NCI-H748 treated with DMSO at 0.1 percent for 48 hours (cell line): ENCODE measurements at places on chromosomes 13 and 19.

GRCh38 chr19:4267101-4267900 lies 11.8 kb upstream of the SHD start:
- peak; percentile 11 for DNase-seq

- DNase-seq, result no peak
Observed at GRCh38 chr19:30935146-30935545, 414.1 kb downstream of the TSHZ3 start.

GRCh38 chr19:2982561-2982960 lies 5.2 kb downstream of the TLE6 start:
- no peak for DNase-seq

DNA sequence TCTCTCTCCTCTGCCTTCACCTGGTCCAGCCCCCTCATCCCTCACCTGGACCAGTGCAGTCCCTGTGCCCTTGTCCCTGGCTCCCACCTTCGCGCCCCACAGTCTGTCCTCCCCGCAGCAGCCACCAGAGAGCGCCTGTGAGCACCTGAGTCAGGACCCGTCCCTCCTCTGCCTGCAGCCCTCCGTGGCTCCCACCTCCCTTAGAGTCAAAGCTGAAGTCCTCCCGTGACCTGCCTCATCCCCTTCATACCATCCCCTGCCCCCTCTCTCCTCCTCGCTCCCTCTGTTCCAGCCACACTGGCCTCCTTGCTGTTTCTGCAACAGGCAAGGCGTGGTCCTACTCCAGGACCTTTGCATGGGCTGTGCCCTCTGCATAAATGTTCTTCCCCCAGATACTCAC lies 10.3 kb downstream of the CELF5 start:
- DNase-seq, result no peak

DNA sequence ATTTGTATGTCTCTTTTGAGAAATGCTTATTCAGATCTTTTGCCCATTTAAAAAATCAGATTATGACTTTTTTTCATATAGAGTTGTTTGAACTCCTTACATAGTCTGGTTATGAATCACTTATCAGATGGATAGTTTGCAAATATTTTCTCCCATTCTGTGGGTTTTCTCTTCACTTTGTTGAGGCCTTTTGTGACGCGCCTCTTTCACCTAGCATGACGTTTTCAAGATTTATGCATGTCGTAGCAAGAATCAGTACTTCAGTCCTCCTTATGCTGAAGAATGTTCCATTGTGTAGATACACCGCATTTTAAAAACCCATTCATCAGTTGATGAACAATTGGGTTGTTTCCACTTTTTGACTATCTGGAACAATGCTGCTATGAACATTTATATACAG lies 13.4 kb downstream of the PABPC3 start:
- no peak for DNase-seq

DNA sequence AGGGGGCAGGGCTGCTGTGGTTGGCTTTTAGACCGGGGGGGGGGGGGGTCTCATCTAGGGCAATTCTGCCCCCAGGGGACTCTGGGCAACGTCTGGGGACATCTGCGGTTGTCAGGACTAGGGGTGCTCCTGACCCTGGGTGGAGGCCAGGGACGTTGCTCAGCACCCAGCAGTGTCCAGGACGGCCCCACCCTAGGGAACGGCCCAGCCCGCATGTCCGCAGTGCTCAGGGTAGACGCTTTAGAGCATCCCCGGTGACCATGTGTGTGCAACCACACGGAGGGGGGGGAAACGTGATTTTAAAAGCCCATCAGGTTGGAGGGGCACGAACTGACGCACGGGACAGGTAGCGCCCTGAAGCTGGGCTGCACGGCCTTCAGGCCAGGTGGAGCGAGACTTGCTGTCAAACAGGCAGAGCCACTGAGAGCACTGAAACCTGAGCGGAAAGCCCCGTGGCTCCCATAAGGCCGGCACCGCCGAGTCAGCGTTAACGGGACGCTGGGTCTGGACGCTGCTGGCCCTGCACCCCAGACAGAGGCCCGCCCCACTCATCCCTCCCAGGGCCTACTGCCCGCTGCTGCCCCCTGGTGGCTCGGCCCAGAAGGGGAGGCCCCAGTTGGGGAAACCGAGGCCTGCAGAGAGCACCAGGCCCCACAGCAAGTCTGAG lies 8.3 kb downstream of the CACTIN start:
- no peak for DNase-seq

GRCh38 chr13:110105136-110105535 lies 201.8 kb downstream of the COL4A1 start:
- DNase-seq, result no peak
